ENCODE measurements at places on chromosomes 5 and 9.

DNA sequence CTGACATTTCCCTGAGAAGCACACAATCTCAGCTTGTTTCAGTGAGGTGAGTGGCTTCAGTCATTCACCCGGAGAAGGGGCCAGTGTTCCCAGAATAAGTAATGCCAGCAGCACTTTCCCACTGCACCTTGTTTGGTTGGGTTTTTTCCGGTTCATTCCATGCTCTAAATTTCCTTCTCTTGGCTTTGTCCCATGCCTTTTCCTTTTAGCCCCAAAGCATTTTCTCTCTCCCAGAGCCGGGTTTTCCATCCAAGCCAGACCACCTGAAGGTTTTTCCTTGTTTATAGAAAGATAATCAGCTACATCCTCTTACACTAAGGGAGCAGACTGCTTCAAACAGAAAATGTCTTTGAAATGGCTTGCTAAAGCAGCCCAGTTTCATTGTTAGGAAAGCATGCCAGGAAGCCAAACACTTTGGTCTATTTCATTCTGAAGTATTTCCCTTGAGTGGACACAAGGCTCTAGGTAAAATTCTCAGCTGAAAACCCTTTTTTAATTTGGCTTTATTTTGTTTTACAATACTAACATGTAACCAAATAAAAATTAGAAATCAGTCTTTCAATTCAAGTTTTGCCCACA lies 501.6 kb downstream of the DTWD2 start:
- DNase-seq, result no peak

- DNase-seq, result no peak
Measured at GRCh38 chr5:169874621-169875020, 105.7 kb downstream of the INSYN2B start.

DNA sequence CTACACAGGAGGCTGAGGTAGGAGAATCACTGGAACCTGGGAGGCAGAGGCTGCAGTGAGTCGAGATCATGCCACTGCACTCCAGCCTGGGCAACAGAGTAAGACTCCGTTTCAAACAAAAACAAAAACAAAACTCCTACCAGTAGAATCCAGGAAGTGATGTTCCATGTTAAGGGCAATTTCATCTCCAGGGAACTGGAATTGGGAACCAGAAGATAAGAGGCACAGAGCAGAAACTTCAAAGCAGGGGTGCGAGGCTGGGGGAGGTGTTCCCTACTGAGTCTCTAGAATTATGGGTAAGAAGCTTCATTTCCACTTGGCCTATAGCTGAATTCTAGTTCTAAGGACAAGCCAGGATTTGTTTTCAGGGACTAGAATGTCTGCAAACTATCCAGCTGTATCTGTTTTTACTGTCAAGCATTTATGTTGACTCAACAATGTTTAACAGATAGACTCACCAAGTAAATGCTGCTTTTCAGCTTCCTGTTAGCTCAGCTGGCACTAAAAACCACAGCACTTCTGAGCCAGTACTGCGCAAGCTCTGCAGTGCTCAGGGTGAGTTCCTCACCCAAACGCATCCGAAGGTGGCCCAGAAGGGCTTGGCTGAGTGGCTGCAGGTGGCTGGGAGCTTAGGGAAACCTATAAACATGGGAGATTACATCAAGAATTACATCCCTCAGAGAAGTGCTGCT lies 320.1 kb downstream of the MTRR start:
- DNase-seq, result no peak

DNA sequence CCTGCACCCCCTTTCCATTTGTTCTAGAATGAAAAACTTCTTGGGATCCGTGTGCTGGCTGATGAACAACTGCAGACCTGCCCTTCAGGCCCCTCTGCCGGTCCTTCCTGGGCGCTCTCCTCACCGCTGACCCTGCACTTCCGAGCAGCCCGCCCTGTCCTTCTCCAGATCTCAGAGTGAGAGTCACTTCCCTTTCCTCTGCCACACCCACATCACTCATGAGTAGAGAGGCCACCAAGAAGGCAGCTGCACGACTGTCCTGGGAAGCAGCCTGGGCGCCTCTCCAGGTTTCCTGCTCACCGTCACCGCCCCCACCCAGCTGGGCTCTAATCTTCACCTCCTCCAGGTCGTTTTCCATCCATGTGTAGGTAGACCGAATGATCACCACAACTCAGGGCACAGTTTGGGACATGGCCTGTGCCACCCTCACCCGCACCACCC lies 35.0 kb upstream of the NSMF start:
- no peak for DNase-seq

DNA sequence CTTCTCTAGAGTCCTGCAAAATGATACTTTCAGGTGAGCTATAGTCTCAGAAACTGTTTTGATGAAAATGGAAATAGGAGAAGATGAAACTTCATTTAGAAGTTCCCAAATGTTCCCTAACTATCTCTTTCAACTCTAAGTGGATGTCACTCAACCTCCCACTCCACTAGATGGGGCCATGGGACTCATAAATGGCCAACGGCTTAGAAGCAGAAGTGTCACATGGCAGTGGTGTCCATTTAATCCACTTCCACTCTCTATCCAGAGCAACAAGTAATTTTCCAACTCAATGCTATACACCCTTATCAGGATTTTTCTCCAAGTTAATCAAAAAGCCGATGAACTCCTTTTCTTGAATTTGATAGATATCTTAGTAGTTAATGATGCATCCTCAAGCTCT lies 295.7 kb downstream of the EDIL3 start:
- DNase-seq, result peak; percentile 11

DNA sequence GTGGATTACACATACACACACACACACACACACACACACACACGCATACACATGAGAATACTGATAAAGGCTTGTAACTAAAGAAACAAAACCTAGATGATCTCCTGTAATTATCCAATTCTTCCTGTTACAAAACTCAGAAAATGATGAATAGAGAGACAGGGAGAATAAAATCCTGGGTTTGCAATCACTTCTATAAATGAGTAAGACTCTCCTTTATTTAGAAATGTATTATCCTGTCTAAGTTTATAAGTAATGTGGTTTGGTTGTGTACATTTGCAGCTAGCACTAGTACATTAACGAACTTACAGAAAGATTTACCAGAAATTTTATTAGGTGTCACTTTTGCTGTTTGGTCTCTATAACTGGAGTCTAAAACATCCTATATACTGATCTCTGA lies 2.8 kb upstream of the PRR16 start:
- no peak for DNase-seq

GRCh38 chr5:140322751-140323731 lies 20.1 kb upstream of the PFDN1 start:
- no peak for DNase-seq

- no peak for DNase-seq
Measured at GRCh38 chr9:95107976-95108375, 209.5 kb downstream of the FANCC start.

GRCh38 chr5:7852542-7852941 lies 1.6 kb upstream of the CFAP90 start:
- DNase-seq, result no peak

- no peak for DNase-seq
Measured at GRCh38 chr5:56183506-56183905, 49.6 kb downstream of the ANKRD55 start.

DNA sequence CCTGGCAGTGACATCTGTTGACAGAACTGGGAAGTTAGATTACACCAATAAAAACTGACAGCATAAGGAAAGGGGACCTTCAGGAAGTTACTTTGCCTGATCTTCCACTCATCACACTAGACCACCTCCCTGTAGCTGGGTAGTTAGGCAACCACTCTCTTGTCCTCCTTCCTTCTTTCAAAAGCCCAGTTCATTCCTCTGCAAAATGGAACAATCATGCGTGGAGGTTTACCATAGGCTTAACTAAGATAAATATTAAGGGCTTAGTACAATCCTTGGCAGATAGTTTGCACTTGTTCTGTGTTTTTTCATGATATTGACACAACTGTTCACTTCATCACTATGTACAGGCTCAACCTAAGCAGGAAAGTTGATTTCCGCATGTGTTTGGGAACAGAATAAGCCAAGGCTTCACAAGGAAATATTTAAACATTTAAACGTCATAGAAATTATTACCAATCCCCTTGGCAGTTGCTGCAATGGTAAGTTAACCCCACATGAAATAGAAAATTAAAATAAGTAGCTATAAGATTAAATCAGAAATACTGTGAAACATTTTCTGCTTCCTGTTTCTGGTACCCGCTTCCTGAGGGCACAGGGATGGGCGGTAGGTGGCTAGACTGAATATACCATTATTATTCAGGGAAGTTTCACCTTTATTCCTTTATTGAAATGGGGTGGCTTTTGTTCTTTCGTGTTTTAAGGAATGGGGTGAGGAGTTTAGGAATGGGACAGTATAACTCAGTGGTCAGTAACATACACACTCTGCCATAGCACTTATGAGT lies 9.9 kb upstream of the PTGER4 start:
- DNase-seq, result no peak

GRCh38 chr9:109765830-109766229 lies 14.2 kb upstream of the PALM2AKAP2 start:
- DNase-seq, result no peak

GRCh38 chr9:137083394-137084004 lies 3.3 kb upstream of the MAN1B1 start:
- DNase-seq, result no peak

DNA sequence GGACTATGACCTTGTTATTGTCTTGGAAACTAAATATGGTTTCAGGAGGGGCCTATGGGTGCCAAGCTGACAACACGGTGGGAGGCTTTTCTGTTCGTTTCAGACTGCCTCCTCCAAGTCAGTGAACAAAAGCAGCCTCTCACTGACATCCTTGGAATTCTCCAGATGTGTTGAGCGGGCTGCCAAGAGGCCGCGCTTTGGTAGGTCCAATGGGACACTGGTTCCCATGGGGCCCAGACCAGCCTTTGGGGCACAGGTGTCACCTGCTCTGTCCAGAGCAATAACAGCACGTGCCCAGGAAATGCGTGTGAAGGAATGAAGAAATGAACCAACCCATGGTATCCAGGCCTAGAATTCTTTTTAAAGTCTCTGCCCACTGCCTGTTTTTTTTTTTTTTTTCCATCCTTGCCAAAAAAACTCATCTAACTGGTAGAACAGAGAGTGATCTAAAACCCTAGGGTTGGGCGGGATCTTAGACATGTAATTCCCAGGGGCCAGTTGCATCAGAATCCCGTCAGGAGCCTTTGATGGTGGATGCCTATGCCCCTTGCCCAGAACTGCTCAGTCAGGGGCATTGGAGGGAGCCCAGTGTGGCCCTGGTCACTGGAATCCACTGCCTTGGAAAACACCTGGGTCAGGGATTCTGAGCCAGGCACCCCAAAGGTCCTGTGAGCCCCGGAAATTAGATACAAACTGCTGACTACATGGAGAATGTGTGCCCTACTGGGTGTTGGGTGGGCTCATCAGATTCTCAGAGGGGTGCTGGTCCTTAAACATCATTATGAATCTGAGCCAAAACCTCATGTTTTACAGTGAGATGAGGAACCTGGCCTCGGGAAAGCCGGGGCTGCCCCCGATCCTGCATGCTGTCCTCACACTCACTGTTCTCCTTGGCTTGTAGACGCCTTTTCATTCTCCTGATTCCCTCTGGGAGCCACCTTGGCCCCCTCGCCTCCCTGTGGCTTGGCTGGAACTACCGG lies 60.1 kb downstream of the GTF3C4 start:
- no peak for DNase-seq

GRCh38 chr9:16652582-16652981 lies 217.9 kb downstream of the BNC2 start:
- DNase-seq, result no peak

- DNase-seq, result no peak
Measured at GRCh38 chr5:131393498-131393968, 129.7 kb downstream of the CDC42SE2 start.

DNA sequence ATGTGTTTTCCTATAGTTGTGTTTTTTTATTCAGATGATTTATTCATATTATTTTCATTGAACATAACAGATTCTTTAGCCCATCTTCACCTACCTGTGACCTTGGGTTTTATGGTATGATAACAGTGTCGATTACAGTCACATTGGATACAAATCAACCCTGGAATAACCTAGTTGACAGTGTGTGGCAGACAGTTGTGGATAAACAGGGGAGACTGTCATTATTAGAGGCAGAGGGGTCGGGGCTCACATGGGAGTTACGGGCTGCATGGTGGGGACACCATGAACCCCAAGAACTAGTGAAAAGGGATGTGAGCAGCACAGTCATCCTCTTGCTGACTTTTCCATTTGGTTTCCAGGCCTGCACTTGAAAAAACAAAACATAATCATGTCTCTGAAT lies 29.9 kb upstream of the MAP1B start:
- no peak for DNase-seq

- DNase-seq, result no peak
Measured at GRCh38 chr9:89723469-89724100, 118.8 kb downstream of the GADD45G start.

- no peak for DNase-seq
Measured at GRCh38 chr5:56625541-56625940, 189.8 kb upstream of the MAP3K1 start.

GRCh38 chr5:44885903-44886302 lies 77.2 kb downstream of the MRPS30 start:
- no peak for DNase-seq

DNA sequence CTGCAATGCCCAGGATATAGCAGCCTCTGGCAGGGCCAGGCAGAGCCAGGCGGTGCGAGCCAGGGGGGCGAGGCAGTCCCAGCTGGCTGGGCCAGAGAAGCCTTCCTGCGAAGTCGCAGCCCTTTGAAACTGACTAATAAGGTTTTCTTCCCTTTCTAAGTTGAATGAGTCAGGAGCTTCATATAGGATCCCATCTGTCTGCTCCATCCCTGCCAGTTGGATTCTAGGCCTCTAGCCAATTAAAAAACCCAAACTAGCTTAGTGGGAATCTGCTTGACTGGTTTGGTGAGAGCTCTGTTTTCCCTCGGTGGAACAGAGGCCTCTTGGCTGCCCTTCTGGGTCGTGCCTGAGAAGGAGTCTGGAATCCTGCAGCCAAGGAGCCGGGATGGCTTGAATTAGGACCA lies 70.1 kb upstream of the RAPGEF1 start:
- no peak for DNase-seq

All from HEK293T (cell line).